Left ventricle myocardium superior (tissue), 1 donor: ENCODE measurements at places on chromosomes 6 and 20. TPM values are rescaled to one million over a fixed set of nuclear protein-coding genes. Genes with fewer than 3 reads are reported as not detected.

GRCh38 chr6:68296126-68296525 is 339.0 kb upstream of the ADGRB3 start:
- no peak for DNase-seq

GRCh38 chr20:23918896-23919295 is 39.3 kb upstream of the CST5 start:
- DNase-seq = no peak

GRCh38 chr6:142355520-142356174 is 53.8 kb downstream of the ADGRG6 start:
- no peak for DNase-seq

DNA sequence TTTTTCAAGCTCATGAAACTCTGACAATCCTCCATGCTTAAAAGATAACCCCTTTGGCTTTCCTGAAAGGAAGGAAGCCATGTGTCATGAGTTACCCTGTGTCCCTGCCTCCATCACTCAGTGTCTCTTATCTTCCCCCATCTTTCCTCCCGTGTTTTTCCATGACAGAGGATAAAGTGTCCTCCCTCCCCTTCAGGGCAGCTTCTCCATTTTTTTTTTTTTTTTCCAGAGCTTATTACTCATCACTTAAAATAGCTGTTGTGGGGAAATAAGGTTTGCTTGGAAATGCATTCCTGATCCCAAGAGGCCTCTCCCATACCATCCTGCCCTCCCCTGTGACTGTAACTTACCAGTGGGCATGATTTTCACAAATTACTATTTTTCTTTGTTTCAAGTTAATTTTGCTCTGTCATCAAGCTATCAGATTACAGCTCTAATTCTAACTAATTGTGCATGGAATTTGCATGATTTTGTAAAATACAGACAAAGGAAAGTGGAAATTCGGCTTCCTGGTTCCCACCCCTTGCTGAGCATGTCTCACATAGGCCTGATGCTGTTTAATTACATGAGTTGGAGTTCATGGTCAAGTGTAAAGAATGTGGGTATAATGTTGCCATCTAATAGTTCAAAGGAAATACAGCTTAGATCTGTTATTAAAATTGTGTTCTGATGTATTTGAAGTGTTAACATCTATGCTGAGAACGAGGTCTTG is 614.5 kb upstream of the FLRT3 start:
- no peak for DNase-seq

DNA sequence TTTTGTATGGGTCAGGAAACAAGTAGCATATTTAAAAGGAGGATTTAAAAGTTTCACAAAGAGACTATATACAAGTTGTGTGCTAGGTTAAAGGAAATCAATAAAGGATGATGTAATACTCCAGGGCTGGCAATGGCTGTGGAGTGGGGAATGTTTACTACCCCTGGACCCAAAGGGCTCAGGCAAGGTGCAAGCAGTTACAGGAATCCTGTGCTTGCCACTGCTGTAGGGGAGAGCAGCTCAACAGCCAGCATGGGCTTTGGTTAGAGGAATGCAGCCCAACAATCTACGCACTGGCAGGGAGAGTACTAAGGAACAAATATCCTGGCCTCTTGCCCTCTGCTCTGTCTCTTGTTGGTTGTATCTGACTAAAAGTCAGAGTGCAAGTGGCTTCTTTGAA is 1642.2 kb downstream of the KHDRBS2 start:
- no peak for DNase-seq

DNA sequence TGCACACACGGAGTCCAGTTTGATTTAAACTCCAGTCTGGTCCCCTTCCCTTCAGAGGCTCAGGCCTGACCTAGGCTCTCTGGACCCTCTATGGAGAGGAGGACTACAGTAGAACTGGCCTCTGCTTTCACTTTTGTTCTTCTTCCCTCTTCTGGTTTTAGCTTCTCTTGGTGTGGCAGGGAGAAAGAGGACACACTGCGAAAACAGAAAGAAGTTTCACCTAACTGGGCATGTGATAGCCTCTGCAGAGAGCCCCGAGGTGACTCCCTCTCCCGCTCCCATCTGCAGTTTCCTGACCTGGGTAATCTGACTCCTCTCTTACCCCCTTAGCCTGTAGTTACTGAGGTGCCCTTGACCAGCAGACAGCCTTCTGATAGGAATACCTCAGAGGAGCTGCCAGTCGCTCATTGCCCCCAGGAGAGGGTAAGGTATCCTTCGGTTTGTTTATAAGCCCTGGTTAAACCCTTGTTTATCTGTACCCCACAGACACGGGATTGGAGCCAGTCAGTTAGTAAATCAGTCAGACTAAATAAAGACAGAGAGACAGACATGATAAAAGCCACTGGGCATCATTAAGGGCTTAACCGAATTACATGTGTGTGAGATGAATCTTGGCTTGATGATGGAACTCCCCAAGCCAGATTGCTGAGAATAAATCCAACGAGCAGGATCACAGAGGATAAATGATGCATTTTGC is 12.0 kb upstream of the DTNBP1 start:
- no peak for DNase-seq

DNA sequence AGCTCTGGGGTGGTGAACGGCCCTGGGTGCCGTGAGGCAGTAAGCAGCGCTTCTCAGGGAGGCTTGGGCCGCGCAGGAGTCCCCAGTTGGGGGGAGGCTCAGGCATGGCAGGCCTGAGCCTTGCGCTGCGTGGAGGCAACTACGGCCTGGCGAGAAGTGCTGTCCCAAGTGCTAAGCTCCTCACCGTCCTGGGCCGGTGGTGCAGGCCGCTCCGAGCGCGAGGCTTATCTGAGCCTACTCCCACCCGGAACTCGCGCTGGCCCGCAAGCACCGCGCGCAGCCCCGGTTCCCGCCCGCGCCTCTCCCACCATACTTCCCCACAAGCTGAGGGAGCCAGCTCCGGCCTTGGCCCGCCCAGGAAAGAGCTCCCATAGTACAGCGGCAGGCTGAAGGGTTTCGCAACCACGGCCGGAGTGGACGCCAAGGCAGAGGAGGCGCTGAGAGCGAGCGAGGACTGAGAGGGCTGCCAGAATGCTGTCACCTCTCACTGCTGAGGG is 1.8 kb upstream of the WRNIP1 start:
- peak; percentile 51 for DNase-seq

GRCh38 chr20:61436667-61437279 is 184.7 kb downstream of the CDH4 start:
- no peak for DNase-seq

DNA sequence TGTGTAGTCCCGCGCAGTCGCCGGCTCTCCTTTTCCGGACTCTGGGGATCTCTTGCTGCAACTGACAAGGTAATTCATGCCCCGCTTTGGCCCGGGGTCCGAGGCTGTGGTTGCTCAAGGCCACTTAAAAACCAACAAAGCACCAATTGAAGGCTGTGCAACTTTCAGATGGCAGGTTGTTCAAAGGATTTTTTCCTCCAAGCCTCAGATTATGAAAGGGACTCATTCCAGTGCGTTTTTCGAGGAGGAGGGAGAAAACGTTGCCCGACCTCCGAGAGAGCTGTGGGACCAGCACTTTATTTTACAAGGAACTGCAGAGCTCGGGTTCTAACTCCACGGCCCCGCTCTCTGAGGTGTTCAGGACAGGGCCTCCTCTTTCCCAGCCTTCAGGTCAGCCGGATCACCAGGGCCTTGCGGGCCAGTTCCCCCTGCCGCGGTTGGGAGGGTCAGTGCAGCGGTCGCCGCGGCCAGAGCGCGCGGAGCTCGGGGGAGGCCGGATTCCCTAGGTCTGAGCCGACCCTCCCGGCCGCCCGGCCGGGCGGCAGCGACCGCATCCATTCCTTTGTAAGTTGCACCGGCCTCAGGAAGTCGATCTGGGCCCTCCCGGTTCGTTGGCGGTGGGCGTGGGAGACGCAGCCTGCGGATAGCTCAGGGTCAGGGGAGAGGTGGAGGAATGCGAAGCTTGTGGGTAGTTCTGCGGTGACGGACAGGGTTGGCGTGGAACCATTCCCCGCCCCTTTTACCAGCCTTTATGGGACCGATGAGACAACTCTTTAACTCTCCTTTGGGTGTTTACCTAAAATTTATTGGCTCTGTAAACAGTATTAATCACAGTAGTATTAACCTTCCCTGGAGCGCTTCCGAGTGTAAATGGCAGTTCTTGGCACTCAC is 1.6 kb downstream of the UTRN start:
- DNase-seq = peak; percentile 80

GRCh38 chr6:141988954-141989705 is 143.6 kb upstream of the GJE1 start:
- no peak for DNase-seq

GRCh38 chr6:43809417-43810305 is 39.6 kb downstream of the VEGFA start:
- no peak for DNase-seq

DNA sequence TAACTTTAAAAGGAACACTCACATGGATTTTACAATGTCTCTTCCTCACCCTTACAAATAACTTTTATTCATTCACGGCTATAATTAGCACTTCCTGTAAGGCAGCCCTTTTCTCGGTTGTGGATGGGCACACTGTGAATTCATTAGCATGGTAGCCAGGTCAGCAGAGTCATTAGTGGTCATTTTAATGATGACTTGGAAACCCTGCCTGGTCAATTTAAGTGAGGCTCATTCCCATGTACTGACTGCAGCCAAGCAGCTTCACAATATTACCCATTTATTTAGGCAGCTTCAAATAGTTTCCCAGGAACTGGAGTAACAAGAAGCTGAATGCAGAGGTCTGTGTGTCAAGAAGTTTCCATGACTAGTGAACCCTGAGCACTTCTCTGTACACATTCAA is 248.8 kb downstream of the KHDC1L start:
- no peak for DNase-seq

GRCh38 chr6:141744194-141744925 is 388.4 kb upstream of the GJE1 start:
- DNase-seq = no peak

GRCh38 chr6:6085928-6086668 is 79.4 kb upstream of the NRN1 start:
- DNase-seq = no peak

GRCh38 chr6:44086931-44087574 is 40.2 kb downstream of the MRPL14 start:
- DNase-seq = peak; percentile 72

GRCh38 chr20:23634044-23634801 is 3.5 kb downstream of the CST3 start:
- DNase-seq = peak; percentile 51

GRCh38 chr20:58621906-58622548 is 29.1 kb upstream of the STX16 start:
- DNase-seq = no peak

GRCh38 chr6:6224933-6225486 is 95.5 kb downstream of the F13A1 start:
- no peak for DNase-seq

DNA sequence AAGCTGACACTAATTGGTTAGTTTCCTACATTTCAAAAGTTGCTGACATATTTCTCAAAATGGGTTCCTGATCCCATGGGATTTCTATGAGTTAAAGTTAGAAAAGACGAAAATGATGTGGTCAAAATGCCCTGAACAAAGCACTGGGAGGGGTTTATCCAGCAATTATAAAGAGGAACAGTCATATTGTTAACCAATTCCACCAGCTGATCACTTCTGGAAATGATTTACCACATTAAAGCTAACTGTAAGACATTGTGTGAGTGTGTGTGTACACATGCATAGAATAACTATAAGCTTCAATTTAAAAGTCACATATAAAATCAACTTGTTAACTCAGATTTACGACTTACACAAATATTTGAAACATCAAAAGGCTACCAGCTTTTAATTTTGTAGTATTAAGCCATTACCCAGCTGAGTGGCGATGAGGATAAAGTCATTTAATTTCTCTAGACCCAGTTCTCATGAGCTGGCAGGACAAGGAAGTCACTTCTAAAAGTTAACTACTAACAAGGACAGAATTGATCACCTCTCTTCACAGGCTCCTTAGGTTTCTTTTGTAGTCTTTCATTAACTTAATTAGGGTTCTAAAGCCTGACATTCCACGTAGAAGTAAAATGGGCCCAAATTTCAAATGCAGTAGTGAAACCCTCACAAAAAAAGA is 40.4 kb downstream of the MAN1A1 start:
- DNase-seq = no peak

IMPG1 gene
- total RNA-seq = not detected

CENPQ gene
- 3.2 TPM for total RNA-seq

WFDC12 gene
- total RNA-seq = not detected

CST2 gene
- total RNA-seq = not detected

CST4 gene
- total RNA-seq = not detected

ERVFRD-1 gene
- total RNA-seq = 0.12 TPM

IL17F gene
- total RNA-seq = not detected

IL17A gene
- not detected for total RNA-seq

ZNF512B gene
- total RNA-seq = 14.0 TPM

CTCFL gene
- total RNA-seq = not detected

SALL4 gene
- total RNA-seq = not detected

EPB41L1 gene
- 19.6 TPM for total RNA-seq

GLP1R gene
- total RNA-seq = 11.6 TPM

TOX2 gene
- total RNA-seq = 0.47 TPM

FOXA2 gene
- not detected for total RNA-seq
